ENCODE measurements at places on chromosomes 4 and X.

DNA sequence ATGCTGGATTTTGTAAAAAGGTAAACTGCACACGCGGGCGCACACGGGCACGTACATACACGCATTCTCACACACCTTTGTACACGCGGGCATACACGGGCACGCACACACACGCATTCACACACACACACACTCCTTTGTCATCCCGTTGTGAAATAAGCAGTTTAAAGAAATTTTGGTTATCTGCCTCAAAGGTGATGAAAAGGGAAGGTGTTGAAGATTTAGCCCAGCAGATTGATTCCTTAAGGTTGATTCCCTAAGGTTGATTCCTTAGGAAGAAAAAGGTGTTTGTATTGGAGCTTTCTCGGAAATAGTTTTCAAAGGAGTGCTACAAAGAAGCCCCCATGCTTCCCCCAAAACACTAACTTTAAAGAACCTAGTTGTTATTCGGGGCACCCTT is 693 bp downstream of the ATP10D start:
- no peak for DNase-seq

DNA sequence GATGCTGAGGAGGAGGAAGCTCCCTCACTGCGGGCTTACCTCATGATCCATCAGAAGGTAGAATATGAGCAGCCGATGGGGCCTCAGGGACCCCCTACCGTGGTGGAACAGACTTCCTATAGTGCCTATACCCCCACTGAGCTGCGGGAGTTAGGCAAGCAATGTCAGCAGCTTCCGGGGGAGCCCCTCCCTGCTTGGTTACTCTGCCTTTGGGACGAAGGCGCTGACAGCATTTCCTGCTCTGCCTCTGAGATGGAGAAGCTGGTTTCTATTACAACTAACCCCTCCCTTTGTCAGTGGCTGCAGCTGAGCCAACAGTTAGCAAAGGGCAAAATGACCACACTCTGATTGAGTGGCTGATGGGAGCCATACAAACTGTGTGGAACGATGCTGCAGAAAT is 430.7 kb downstream of the IDS start:
- no peak for DNase-seq

DNA sequence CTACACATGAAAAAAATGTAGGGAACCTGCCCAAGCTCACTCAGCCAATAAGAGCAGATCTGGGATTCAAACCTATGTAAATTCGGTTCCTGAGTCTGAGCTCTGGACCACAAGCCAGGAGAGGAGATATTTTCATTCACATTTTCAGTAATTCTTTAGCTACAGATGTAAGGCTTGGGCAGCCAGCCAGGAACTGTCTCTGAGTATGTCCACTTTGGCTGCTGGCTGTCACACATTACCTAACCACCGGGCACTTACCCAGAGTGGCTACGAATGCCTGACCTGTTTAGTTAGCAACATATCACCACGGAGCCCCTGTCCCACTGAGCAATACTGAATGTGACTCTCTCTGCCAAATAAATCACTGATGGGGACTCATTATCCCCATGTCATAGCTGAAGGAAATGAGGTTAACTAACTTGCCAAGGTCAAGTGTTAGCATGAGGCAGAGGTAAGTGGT is 15.3 kb downstream of the USP46 start:
- no peak for DNase-seq

DNA sequence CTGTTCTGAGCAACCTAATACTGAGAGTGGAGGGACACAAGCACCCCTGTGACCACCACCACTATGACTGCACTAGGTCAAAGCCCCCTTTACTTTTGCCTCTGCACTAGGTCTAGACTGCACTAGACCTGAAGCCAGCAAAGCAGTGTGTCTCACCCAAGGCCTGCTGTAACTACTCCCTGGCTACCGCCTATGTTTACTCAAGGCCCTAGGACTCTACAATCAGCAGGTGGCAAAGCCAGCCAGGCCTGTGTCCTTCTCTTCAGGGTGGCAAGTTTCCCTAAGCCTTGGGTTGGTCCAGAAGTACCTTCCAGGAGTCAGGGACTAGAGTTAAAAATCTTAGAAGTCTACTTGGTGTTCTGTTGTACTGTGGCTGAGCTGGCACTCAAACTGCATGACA is 15.9 kb downstream of the RAB33B start:
- no peak for DNase-seq

DNA sequence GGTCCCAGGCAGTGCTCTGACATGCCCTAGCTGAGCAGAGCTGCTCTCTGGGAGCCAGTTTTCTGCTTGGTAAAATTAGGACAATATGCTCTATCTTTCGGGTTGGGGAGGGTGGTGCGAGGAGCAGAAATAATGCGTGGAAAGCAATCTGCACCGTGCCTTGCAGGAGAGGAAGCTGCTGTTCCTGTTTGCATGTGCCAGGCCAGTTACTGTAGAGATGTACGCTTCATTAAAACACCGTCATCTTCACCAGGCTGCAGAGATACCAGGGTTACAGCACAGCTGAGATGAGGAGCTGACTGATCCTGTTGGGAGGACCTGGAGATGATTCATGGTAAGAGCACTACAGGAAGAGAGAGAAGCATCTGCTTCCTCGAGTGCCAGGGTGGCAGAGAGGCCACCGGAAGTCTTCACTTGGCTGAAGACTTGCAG is 29.5 kb upstream of the IRF2 start:
- DNase-seq, result peak; percentile 10

DNA sequence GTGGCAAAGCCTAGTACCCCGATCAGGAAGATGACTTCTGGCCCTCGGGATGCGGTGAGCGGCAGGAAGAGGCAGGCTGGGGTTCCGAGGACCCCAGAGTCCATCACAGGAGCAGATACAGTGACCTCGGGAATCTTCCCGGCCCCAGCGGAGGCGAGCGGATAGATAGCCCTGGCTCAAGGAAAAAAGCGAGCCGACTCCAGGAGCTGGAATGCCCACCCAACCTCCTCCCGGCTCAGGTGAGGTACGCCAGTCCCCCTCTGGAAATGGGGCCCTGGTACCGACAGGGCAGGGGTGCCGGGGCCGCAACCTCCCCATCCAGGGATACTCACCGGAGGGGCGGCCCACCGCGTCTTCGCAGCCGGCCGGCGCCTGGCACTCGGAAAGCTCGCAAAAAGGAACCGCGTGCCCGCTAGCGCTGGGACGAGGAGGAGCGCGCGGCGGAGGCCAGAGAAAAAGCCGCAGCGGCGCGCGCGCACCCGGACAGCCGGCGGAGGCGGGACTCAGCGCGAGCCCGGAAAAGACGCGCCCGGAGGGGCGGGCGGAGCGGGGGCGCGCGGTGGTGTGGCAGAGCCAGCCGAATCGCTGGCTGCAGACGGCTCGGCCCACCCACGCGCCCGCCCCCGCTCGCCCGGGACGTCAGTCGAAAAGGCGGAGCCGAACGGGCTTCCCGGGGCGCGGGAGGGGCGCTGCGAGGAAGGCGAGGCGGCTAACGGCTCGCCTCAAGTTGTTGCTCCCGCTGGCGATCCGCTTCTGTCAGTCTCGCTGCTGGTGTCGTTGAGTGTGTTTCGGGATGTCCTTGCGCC is at the start of gene ACSL4:
Gene ACSL4, minus strand, starts transcription at position 451 of the 806 bp plus-strand sequence. CDS start 49,894 bp downstream, outside the sequence.
- peak; percentile 68 for DNase-seq

- no peak for DNase-seq
Measured at GRCh38 chrX:50711907-50712306, 102.1 kb downstream of the SHROOM4 start.

- DNase-seq, result no peak
Measured at GRCh38 chr4:145218251-145218650, 37.9 kb upstream of the OTUD4 start.

GRCh38 chr4:8115203-8115520 is 43.5 kb downstream of the ABLIM2 start:
- no peak for DNase-seq

DNA sequence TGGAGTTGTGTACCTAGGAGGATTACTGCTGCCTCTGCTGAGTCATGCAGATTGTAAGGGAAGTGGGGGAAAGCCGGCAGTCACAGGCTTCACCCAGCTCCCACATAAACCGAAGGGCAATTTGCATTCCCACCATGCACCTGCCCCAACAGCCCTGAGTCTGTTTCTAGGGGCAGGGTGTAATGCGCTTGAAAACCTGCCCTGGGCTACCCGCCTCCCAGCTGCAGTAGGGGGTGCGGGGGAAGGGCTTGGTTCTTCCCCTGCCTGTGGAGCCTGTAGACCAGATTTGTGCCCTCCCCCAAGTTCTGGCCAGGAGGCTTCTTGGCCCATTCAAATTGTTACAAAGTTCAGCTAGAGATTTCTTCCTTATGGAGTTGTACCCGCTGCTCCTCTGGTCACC is 269.2 kb upstream of the DDX53 start:
- DNase-seq, result no peak

DNA sequence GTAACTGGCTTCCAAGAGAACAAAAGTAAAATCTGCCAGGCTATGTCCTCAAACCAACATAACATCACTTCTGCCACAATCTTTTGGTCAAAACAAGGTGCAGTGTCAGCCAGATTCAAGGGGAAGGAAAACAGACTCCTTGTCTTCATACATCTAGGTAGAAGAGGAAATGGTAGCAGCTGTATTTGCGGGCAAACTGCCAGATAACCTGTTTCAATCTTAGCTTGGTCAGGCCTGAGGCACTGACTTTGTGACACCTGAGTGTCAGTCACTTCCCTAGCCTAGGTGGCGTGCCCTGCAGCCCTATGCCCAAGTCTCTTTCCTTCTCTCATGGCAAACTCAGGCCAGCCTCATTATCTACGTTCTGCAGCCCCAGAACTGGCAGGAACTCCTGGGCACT is 146.2 kb upstream of the JADE1 start:
- DNase-seq, result no peak

DNA sequence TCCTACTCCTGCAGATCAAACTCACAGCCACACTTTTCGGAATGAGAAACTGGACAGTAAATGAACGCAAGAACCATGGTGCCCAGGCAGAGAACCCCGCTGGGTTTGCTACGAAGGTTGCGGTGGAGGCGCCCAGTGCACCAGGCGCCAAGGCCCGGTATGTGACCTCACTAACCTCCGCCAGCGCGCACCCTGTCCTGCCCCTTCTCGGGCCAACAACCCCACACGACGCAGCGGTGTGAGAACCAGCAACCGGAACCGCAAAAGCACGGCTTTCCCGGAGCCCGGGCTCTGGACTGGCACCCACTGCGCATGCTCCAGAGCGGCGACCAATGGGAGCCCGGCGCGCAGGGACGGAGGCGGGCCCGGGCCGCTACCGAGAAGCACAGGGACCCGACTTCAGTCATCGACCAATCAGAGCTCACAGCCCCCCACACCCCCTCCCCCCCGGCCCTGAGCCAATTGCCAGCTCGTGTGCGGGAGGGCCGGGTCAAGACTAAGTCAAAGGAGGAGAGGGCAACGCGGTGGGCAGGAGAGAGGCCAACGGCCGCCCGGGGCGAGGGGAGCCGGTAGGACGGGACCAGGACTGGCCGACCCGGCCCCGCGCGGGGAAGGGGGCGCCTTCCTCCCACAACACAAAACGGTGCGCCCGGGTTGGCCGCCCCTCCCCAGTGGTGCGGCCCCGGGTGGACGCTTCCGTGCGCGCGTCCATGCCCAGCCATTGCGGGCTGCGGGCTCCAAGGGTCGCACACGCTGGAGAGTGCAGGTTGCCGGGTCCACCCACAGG is 7.3 kb upstream of the WAS start:
- DNase-seq, result peak; percentile 98

DNA sequence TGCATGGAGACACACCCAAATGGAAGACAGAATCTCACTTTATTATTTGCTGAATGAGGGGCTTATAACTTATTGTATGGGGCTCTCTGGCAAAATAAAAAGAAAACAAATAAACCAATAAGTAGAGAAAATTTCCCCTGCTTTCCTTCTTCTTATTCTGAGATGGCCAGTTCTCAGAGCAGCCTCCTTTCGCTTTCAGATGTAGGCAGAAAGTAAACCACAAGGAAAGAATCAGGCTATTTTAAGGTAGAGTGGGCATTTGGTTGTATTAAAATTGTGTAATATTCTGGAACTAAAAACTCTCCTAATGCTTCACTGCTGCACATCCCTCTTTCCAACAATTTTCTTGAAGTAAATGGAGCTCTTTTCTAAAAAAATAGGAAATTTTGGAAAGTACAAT is 241.8 kb downstream of the GALNTL6 start:
- no peak for DNase-seq

DNA sequence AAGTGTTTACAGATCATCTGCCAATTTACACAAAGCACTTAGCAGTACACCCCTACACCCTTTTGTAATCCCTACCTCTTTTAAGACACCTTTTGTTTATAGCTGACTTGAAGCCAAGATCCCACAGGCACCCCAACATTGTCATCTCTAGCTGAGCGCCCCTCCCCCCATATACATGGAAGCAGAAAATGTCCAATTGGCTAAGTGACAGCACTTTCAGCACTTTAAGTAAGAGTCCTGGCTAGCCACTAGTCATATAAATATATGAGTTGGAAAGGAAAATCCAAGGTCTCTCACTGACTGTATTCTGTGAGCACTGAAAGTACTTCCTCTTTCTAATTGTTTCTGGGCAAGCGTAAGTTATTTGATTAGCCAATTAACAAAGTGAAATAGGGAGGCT is 108.2 kb downstream of the NSUN7 start:
- DNase-seq, result no peak

- DNase-seq, result no peak
Measured at GRCh38 chrX:72180539-72180938, 1.0 kb upstream of the PIN4 start.

All from hepatic stellate cell (primary cell).